ENCODE measurements at places on chromosomes 1 and 21. TPM values are rescaled to one million over a fixed set of nuclear protein-coding genes. Genes with fewer than 3 reads are reported as not detected.
A peak's percentile ranks its signal among the peaks of the same experiment; 100 is the strongest.

The CHAF1B gene
- 0.66 TPM for total RNA-seq

- no peak for DNase-seq
Measured at GRCh38 chr1:147815503-147815902, 55.1 kb upstream of the GJA5 start.

- DNase-seq, result no peak
Measured at GRCh38 chr21:33374080-33374449, 29.1 kb upstream of the IFNGR2 start.

- no peak for DNase-seq
Measured at GRCh38 chr1:54163051-54163450, 10.3 kb upstream of the CDCP2 start.

The UBE2U gene
- not detected for total RNA-seq

The TCHHL1 gene
- not detected for total RNA-seq

The BRDT gene
- total RNA-seq, result not detected

GRCh38 chr1:98893371-98893770 lies 111.3 kb downstream of the PLPPR5 start:
- no peak for DNase-seq

The SLC19A2 gene
- 21.0 TPM for total RNA-seq

The SPRR2B gene
- not detected for total RNA-seq

- no peak for DNase-seq
Measured at GRCh38 chr1:181396171-181396670, 87.1 kb upstream of the CACNA1E start.

DNA sequence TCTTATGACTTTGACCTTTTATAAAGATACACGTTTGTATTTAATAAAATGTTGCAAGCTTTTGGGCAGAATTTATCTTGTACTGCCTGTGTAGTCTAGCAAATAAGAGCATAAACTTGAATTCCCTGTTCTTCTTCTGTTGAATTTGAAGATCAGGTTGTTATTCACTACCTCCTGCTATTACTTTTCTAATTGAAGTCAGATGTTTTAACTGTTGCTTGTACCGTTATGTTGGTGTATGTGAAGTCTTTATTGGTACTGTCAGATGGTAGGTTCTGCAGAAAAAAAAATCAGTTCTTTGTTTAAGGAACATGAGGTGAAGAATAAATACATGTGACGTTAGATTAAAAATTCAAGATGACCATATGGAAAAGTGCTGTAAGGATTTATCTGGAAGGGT lies 69.1 kb downstream of the DYRK1A start:
- DNase-seq, result no peak

DNA sequence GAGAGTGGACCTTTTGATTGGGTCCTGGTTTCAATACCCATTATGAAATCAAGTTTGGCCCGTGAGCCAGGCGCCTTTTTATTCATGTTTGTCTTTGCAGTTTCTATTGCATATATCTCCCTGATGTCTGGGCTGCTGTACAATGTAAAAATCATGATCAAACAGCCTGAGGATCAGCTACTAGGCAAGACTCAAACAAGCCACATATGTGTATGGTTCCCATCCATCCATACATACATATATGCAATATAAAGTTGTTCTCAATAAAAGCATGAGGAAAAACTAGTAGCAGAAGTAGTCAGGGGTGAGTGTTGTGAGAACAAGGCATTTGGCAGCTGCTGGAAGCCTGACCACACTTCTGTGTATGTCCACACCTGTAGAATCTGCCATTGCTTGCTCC lies 562.4 kb upstream of the USP24 start:
- no peak for DNase-seq

DNA sequence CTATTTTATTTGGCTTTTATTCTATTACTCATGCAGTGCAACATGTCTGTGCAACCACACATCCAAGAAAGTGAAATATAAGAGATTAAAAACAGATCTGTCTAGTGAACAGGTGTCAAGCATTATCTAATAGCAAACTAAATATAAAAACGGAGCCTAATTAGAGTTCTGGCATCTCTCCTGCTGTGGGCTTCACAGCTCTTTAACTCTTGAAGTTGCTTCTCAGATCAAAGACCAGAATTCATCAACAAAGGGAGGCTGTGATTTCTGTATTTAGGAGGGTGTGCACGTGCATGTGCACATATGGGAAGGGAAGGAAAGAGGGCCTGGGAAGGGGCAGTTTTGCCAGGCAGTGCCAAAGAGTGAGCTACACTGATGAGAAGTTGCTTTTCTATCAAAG lies 81.0 kb downstream of the MIS18A start:
- no peak for DNase-seq

- DNase-seq, result no peak
Measured at GRCh38 chr1:203252678-203253077, 23.2 kb upstream of the CHIT1 start.

GRCh38 chr1:45568421-45568820 lies 15.4 kb upstream of the NASP start:
- DNase-seq, result no peak

DNA sequence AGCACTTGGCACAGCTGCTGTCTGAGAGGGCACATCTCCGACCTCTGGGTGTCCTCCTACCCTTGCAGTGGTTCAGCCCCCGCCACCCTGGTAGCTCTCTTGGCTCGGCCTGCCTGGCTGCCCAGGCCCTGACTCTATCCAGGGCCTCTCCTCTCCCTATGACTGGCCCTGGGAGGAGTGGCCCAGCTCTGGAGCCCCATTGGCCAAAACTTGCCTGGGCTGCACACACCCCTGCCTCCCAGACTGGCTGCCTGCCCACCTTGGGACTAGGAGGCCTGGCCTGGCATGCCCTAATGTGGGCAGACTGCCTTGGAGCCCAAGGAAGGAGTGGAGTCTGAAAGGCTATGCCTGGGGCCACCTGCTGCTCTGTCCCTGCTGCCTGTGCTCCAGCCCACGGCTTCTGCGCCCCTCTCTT lies 33.6 kb downstream of the ACOT11 start:
- DNase-seq, result peak; percentile 98

DNA sequence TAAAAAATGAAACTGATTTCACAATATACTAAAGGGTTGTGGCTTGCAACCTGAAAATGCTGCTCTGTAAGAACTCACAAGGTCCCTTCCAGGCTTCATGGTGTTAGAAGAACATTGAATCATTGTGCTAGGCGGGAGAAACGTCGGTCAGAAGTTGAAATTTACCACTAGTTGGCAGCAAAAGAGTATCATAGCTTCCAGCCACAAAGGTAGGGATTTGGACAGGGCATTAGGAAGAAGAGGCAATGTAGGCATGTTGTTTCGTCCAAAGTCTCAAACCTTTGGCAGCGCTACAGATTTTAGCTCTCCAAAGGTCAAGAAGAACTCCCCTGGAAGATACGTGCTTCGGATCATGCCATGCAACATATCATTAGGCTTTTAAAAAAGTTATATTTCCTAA lies 62.5 kb upstream of the ZP4 start:
- no peak for DNase-seq

Measured in sigmoid colon (tissue), 7 donors.